ENCODE measurements at places on chromosomes 7 and 10.

DNA sequence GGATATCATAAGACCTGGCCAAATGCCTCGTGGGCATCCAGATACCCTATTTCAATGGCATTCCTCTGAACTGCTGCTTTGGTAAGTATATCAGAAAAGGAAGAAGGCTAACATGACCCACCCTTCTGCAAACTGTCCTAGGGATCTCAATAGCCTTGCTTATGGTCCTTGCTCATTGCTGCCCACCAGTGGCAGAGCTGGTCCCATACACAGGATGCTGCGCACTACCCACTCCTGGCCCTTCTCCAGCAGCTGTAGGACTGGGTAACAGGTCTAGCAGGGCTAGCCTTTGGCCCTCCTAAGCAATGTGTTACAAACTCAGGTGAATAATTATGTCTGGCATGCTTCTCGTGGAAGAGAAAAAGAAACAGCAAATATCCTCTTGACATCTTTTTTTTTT, 72.5 kb downstream of the C10orf90 start:
- DNase-seq: peak; percentile 69

DNA sequence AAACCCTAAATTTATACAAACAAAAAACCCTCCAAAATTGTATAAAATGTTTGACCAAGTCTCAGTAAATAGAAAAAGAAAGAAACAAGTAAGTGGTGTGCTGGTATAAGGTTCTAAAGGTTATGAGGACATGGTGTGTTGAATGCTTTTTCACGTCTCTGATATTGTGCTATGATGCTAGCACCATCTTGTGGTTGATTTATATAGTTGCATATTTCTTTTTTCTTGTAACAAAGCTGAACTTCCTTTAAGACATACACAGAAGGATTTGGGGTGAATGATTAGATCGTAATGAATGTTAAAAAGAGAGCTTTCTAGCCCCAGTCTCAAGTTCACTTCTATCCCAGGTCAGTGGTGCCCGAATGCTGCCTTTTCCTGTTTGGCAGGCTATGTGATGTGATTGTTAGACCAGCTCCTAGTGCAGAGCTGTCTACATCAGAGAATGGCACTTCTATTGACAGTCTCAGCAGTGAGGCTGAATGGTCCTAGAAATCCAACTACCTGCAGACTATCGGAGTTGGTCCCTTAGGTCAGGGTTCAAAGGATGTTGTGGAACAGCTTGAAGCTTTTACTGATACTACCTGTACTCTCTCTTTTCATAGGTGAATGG, 25.0 kb downstream of the VTI1A start:
- peak; percentile 65 for DNase-seq

- no peak for DNase-seq
These were observed 124.9 kb upstream of the TCERG1L start for GRCh38 chr10:131436458-131436857.

DNA sequence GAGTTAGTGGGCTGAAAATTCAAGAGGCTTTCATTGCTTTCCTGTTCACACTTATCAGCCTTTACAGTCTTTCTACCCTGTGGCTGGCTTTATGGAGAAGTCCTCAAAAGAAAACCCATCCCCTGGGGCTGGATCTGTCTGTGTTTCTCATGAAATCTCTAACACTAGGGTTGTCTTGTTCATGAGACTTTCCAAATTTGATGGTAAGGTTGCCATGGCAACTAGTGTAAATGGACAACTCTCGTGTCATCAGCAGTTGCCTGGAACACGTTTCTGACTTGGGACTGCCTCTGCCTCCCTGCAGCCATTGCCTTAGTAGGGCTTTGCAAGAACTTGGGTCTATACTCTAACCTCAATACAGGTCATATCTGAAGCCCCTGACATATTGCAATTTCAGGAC, 35.8 kb upstream of the PLPP4 start:
- DNase-seq: no peak

- DNase-seq: no peak
These were observed 177.1 kb upstream of the PPP1R3A start for GRCh38 chr7:114095885-114096284.

DNA sequence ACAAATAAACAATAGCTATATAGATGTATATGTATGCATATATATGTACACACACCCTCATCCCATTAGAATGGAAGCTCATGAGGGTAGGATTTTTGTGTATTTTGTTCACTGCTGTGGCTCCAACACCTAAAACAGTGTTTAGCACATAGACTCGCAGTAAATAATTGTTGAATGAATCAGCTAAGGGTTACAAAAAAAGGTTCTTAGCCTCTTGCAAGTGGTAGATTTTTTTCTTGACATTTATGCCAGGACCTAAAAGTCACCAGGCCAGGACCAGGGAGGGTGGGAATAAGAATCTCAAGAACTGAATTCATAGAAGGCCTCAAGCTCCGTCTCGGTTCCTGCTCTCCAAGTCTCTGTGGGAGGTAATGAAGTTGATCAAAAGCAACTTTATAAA, 82.5 kb upstream of the CAPZA2 start:
- DNase-seq: peak; percentile 26
